ENCODE measurements at places on chromosomes 12 and 14. TPM values are rescaled to one million over a fixed set of nuclear protein-coding genes. Genes with fewer than 3 reads are reported as not detected.

Gene NGDN
- 48.0 TPM for total RNA-seq

Gene SYNDIG1L
- total RNA-seq, result not detected

Gene COX8C
- not detected for total RNA-seq

Gene ATF1
- total RNA-seq, result 39.1 TPM

Gene ADGRD1
- not detected for total RNA-seq

Gene KRT78
- total RNA-seq, result not detected

Gene PIWIL1
- total RNA-seq, result not detected

Gene C12orf60
- 1.6 TPM for total RNA-seq

Gene TMPRSS12
- not detected for total RNA-seq

Gene PTHLH
- not detected for total RNA-seq
